Stimulated activated CD4-positive, alpha-beta T cell treated with anti-CD3 and anti-CD28 coated beads, TNF-alpha, amount 100 ng/mL, for 4 hours (primary cell): ENCODE measurements at places on chromosomes 11 and 22.

DNA sequence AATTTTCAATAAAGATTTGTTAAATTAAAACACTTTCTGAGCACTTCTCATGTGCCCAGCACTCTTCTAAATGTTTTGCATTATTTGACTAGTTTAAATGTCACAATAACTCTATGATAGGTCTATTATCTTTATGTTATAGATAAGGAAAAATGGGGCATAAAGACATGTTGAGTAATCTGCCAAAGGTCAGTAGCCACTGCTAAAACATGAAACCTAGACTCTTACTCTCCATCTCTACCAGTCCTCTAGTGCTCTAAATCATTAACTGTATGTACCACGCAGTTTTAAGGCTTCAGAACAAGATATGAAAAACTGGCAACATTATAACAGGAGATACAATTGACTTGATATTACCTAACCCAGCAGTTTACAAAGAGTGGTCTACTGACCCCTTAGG lies 6.9 kb downstream of the RAB6A start:
- no peak for DNase-seq

- no peak for DNase-seq
Measured at GRCh38 chr11:17368551-17368950, 17.0 kb downstream of the NCR3LG1 start.

- DNase-seq, result no peak
Measured at GRCh38 chr11:89443361-89444322, 47.5 kb downstream of the NOX4 start.

GRCh38 chr11:129035244-129035643 lies 92.6 kb upstream of the TP53AIP1 start:
- DNase-seq, result no peak

DNA sequence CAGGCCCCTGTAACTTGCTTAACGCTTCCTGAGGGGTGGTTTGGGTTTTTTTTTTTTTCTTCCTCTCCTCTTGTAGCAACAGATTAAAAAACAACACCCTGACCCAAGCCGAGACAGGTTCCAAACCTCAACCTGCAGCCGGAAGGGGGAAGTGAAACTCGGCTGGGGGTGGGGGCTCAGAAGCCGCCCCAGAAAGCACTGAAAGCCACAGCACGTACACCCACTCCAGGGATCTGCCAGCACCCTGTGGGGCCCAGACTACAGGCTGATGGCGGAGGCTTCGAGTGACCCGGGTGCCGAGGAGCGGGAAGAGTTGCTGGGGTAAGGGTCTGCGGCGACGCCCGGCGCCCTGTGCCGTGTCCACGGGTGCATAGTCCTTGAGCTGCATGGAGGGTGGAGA lies at the start of gene LSP1:
Gene LSP1 (plus strand): TSS at position 208 of the 400 bp plus-strand sequence. CDS start 61 bp downstream, at position 269.
- DNase-seq, result peak; percentile 53

DNA sequence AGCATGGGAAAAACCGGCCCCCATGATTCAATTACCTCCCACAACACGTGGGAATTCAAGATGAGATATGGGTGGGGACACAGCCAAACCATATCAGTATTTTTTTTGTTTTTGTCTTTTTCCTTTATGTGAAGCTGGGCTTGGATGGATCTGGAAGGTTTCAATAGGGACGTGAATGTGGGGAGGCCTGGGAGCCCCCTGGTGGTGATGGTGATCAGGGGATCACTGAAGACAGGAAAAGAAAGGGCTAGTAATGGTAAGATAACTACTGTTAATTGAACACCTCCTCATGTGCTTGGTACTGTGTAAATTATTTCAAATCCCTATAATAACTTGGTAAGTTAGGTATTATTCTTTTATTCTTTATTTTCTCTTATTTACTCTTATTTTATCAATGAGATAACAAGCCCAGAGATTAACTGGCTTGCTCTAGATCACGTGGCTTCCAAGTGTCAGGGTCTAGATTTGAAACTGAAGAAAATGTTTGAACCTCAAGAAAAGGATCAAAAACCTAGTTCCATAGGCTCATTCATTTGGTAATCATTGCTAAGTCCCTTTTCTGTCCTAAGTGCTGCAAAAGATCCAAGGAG lies 364.2 kb downstream of the TENM4 start:
- DNase-seq, result no peak

GRCh38 chr11:57276971-57277675 lies 40.1 kb upstream of the APLNR start:
- DNase-seq, result no peak

GRCh38 chr11:72583177-72583553 lies 91.1 kb downstream of the PDE2A start:
- no peak for DNase-seq

GRCh38 chr11:1348146-1348795 lies 38.8 kb upstream of the TOLLIP start:
- no peak for DNase-seq

DNA sequence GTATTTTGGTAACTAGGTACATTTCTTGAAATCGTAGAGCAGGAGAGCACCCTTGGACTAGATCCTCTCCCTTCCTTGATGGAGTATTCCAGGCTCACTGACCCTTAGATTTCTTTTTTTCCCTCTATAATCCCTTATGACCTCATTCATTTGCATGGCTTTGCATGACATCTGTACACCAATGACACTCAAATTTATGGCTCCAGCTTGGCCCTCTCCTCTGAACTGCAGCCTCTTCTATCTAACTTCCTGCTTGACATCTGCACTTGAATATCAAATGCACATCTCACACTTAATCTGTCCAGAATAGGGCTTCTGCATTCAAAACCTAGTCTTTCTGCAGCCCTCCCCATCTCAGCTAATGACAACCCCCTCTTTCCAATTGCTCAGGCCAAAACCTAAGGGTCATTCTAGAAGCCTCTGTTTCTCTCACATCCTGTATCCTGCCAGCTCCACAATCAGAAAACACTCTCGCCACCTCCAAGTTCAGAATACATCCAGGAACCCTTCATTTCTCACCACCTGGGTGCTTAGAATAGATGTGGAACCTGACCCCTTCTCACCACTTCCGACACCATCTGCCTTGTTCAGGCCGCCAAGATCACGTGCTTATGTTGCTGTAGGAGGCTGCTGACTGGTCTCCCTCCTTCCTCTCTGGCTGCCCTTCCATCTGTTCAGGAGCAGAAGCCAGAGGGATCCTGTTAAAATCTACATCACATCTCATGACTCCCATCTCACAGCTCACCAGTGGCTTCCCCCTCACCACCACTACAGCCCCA lies 138.9 kb upstream of the MTNR1B start:
- DNase-seq, result no peak

DNA sequence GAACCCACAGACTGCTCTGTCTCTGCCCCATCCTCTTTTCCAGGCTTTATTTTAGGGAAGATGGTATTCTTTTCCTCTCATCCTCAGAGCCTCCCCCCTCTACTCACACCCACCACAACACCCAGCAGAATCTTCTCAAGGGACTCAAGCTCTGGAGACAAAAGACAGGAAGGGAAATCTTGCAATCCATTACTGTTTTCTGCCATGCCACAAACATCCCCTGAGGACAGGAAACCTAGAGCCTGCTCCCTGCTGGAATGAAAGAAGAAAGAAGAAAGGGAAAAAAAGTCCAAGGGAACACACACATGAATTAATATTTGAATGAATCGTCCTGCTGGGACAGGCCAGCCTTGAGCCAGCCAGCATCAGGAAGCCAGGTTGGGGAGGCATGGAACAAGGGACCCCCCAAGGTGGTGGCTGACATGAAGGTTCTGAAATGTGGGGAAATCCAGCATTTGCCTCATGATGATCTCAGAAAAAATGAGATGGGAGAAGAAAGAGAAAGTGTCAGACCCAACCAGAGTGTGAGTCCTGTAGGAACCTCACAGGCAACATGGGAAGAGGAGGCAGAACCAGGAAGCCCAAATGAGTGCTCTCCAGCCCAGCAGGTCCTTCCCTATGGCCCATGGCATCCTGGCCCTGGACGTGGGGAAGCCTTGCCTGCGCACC lies 34.0 kb downstream of the SLCO2B1 start:
- no peak for DNase-seq

- no peak for DNase-seq
Measured at GRCh38 chr11:75160220-75160757, 9.4 kb downstream of the SLCO2B1 start.

DNA sequence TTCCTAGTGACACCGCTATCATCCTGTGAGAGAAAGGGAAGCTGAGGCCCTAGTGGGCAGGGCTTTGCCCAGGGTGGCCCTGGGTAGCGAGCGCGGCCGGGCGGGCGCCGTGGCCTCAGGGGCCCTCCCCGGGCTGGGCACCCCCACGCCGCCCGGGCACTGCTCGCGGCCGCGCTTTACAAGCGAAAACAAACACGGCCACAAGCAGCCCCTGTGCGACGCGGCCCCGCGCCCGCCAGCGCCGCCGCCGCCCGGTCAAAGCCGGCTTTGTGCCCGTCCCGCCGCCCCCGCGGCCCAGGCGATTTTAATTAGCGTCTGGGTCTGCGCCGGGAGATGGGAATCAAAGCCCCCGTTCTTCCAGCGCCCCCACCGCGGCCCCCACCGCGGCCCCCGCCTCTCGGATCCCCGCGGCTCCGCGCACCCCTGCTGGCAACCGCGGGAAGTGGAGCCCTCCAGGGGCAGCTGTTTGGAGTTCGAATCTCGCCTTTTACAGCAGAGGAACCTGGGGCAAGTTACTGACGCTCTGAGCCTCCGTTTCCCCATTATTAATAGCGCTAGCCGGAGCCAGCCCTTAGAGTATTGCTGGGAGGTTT lies 47.9 kb downstream of the CHRDL2 start:
- no peak for DNase-seq

- DNase-seq, result no peak
Measured at GRCh38 chr22:25122136-25122764, 77.4 kb upstream of the CRYBB3 start.

DNA sequence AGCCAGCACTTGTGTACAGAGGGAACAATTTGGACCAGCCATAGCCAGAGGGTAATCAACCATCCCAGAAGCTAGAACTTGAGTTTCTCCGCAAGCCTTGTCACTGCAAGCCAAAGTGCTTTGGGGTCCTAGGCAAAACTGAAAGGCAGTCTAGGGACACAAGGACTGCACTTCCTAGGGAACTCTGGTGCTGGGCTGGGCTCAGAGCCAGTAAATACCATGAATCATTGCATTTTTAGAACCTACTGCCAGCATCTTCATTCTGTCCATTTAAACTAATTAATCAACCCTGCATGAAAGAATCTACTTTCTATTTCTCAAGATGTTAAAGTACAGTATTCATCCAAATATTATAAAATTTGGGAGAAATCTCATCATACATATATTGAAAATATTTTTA lies 20.0 kb downstream of the PATE3 start:
- no peak for DNase-seq

DNA sequence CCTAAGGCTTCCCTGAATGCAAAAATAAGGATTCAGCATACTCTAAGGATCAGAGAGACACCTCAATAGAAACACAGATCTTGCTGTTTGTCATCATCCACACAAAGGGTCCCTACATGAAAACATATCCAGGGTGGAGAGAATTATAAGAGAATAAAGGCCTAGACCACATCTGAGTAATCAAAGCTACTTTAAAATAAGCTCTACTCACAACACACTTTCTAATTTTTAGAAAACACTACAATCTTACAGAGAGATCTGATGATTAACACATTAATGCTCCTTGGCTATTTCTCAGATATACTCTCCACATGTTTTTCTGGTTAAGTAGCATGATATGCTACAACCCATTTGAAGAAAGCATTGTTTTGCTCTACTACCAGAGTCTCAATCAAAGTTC lies 108.2 kb downstream of the ETS1 start:
- DNase-seq, result no peak
